ENCODE measurements at places on chromosomes 16 and 17.

- DNase-seq = no peak
Observed at GRCh38 chr16:67310561-67310960, 16.0 kb downstream of the KCTD19 start.

DNA sequence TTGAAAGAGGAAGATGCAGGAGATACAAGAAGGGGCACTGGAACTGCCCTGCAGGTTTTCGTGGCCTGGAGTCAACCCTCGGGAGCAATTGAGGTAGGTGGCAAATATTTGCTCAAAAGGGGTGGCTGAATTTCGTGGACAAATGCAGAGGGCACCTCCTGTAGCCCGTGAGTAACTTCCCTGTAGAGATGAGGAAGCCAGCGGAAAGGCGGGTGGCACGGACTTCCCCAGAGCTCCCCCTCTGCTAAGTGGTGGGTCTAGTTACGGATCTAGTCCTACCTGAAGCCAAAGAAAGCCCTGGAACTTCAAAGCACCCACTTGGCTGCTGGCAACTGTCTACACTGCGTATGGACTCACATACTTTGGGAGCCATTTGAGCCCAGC, 1.0 kb upstream of the ATP2C2 start:
- DNase-seq = no peak

GRCh38 chr16:65510241-65510640, 388.4 kb upstream of the CDH11 start:
- no peak for DNase-seq

DNA sequence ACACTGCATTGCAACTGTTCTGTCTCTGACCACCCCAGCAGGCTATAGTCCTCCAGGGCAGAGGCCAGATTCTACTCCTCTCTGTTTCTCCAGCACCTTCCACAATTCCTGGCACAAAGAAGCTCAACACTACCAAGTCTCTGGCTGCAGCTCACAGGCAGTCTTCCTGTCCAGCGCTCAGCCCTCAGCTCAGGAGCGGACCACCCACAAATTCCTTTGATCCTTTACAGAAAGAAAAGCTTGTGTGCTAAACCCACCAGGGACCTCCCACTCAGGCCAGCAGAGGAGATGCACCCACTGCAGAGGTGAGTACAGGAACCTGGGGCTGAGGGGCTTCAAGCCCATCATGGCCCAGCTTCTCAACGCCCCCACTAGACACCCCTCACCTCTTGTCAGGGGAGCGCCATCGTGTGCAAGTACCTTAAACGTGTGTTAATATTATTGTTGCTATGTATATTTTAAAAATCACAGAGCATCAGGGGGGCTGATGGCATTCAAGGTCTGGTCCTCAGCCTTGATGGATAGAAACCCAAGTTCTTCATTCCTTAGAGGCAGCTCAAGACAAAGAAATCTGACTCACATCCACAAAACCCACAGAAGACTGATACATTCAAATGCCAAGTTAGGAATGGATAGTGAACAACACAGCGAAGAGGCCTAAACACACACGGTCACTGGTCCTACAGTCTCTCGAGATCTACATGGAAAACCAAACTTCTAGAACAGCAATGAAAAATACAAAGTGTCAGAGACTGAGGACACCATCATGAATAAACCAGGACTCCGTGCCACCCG, 8.4 kb downstream of the HSDL1 start:
- no peak for DNase-seq

- no peak for DNase-seq
Observed at GRCh38 chr16:86735727-86736126, 157.4 kb downstream of the FOXL1 start.

DNA sequence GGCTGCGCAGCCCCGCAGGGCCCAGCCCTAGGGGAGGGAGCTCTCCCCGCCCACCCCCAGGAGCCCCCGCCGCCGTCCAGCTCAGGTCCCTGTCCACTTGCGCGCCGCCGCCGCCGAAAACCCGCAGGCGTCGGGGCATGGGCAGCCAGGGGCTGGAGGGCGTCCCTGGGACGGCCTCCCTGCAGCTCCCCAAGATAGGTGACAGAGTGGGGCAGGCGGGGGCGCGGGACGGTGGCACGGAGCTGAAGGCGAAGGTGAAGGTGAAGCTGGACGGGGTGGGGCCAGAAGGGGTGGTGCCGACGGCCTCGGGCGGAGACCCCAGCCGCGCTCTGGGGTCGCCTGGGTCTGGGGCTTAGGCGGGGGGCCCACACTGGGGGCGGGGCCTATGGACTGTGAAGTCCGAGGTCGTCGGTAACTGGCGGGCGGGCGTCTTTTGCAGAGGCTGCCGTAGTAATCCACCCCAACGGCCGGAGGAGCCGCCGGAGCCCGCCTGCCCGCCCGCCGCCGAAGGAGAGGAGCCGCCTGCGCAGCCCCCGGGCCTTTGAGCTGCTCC, 27.2 kb downstream of the SREBF1 start:
- DNase-seq = no peak

GRCh38 chr16:71426069-71426879, 15.6 kb downstream of the TLE7 start:
- DNase-seq = no peak

DNA sequence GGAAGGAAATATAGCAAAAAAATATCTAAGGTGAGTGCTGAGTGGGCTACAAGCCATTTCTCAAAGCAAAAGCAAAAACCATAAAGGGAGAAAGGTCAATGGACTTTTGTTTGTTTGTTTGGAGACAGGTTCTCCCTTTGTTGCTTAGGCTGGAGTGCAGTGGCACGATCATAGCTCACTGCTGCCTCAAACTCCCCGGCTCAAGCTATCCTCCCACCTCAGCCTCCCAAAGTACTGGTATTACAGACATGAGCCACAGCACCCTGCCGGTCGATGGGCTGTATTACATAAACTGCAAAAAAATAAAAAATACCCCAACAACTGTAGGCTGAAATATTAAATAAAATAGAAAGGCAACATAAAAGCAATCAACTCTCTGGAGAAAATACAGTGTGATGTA, 3.5 kb upstream of the RBBP6 start:
- no peak for DNase-seq

- peak; percentile 76 for DNase-seq
Observed at GRCh38 chr17:43814714-43815113, 18.2 kb downstream of the MPP3 start.

DNA sequence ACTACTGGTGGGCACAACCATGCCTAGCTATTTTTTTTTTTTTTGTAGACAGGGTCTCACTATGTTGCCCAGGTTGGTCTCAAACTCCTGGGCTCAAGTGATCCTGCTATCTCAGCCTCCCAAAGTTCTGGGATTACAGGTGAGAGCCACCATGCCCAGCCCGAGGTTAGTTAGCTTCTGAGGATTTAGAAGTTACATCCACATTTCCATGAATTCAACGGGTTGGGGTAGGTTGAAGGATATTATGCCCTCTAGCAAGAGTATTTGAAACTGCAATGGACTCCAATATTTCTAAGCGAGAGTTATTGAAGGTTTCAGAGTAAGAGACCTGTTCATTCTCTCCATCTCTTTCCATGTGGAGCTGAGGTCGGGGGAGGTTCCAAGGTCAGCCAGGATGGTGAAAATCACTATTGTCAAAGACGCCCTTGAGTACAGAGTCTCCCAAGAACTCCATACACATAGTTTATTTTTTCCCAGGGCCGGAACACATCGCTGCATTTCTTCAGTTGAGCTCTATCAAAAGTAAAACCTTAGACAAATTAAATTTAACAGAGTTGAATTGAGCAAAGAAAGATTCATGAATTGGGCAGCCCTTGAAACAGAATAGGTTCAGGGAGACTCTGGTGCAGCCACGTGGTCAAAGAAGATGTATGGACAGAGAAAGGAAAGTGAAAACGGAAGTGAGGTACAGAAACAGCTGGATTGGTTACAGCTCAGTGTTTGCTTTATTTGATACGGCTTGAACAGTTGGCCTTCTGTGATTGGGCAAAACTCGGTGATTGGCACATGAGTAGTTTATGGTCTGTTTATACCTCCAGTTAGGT, 19.0 kb upstream of the ITPRIPL2 start:
- DNase-seq = peak; percentile 66

DNA sequence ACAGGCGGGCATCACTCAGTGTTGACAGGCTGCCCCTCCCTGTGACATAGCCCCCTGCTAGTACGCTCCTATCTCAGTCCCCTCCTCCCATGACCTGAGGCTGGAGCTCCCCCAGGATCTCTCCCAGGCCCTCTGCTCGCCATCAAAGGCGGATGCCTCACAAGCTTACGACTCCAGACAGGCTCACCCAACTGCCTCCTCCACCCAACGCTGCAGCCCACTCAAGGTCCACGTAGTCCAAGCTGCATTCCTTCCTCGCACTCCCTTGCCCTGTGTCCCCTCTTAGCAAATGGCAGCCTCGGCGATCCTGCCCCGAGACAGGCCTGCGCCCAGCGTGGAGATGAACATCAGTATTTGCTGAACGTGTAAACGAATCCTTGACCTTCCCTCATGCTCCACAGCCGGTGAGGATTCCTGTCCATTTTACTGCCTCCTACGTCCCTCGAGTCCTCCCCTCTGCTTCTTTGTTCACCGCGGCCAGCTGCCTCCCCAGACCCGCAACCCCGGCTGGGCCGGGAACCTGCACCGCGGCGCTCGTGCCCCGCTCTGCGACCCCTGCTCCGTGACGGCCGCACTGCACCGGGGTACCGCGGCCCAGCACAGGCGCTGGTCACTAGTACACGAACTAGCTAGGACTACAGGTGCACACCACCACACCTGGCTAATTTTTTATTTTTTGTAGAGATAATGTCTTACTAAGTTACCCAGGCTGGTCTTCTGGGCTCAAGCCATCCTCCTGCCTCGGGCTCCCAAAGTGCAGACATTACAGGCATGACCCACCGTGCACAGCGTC, 838 bp upstream of the TMEM97 start:
- no peak for DNase-seq

DNA sequence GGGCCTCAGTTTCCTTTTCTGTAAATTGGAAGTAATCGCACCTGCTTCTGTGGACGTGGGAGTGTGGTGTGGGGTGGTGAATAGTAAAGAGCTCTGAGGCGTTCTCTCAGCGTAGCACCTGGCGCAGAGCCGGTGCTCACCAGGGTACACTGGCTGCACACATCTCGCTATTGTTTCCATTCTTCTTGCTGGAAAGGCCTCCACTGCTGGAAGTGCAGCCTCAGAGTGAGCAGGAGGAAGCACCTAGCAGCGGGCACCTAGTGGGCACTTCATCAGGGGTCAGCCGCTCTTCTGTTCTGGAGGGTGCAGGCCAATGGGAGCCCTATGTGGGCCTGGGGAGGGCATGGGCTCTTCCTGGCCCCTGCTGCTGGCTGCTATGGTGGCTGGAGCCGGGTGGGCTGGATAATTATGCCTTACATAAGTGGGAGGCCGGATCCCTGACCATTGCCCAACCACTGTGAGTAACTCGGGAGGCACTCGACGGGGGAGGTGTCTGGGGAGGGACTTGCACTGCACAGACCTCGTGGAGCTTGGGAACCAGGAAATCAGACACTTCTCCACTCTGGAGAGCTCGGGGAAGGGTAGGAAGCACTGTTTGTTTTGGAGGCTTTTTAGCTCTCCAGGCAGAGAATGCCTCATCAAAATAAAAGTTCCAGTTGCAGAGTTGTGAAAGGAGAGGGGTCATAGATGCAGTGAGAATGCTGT, 1.7 kb downstream of the MAP2K3 start:
- DNase-seq = peak; percentile 99

DNA sequence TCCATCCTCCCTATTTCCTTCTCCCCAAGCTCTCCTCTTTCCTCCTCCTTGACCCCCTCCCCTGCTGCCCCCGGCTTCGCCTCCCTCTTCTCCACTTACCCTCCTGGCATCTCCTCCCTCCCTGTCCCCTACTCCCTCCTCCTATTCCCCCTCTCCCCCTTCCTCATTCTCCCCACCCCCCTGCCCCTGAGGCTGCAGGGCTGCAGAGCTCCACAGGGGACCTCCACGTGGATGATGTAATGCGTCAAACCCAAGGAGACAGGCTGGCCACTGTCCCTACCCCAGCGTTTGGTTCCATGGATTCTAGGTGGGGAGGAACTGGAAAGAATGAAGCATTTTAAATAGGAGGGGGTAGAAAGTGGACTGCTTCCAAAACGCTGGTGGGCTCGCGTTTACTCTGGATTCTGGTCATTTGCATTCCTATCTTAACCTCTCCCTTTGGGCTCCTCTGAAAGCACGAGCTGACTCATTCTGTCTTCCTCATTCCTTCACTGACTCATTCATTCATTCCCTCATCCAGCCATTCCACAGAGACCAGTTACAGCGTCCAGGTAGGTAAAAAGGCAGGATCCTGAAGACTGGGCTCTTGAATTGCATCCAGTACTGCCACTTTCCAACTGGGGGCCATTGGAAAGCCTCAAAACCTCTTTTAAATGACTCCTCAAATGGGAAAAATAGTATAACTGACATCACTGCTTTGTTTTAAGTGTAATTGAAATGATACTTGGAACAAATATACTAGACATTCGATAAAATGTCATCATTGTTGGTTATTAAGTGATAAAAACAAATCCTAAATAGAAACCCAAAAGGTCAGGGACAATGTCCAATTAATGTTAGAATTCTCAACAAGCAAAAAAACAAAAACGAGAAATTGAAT, 943 bp upstream of the COTL1 start:
- DNase-seq = peak; percentile 97

GRCh38 chr16:56632156-56632847, at the start of gene MT1M:
TSS of gene MT1M (plus strand) at chr16:56632659. CDS start at chr16:56632732, 73 bp downstream.
- DNase-seq = peak; percentile 22

- peak; percentile 32 for DNase-seq
Observed at GRCh38 chr17:38320482-38320881, 23.3 kb downstream of the GPR179 start.

GRCh38 chr17:67517325-67517724, 140.2 kb downstream of the PITPNC1 start:
- DNase-seq = no peak

DNA sequence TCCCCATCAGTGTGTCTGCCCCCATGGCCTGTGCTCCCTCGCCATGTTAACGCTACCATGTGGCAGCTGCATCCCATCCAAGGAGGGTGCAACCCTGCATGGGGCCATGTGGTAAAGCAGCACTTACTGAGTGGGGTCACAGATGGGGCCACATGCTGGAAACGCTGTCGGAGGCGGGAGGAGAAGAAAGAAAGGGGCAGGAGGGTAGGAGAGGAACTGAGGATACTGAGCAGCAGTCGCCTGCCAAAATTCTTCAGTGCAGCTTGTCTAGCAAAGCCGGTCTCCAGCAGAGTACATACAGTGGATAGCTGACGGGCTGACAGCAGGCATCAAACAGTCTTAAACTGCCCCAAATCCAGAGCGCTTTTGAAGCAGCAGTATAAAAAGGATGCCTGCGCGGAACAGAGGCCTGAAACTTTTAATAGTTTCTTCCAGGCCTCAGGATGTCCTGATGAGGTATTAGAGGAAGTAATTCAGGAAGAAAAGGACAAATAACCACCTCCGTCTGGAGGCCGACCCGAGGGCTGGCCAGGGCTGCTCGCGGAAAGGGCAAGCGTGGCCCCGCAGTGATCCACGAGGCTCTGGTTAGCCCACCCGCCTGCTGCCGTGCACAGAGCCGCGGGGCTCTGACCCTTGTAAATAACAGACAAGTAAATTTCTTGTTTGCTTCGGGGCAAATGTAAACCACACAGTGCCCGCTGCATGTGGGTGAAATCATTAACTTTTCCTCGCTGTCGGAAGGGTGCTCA, 149.0 kb downstream of the CCDC182 start:
- no peak for DNase-seq

Measured in PC-3 (cell line).